ENCODE measurements at places on chromosomes 3 and 15. TPM values are rescaled to one million over a fixed set of nuclear protein-coding genes. Genes with fewer than 3 reads are reported as not detected.

DNA sequence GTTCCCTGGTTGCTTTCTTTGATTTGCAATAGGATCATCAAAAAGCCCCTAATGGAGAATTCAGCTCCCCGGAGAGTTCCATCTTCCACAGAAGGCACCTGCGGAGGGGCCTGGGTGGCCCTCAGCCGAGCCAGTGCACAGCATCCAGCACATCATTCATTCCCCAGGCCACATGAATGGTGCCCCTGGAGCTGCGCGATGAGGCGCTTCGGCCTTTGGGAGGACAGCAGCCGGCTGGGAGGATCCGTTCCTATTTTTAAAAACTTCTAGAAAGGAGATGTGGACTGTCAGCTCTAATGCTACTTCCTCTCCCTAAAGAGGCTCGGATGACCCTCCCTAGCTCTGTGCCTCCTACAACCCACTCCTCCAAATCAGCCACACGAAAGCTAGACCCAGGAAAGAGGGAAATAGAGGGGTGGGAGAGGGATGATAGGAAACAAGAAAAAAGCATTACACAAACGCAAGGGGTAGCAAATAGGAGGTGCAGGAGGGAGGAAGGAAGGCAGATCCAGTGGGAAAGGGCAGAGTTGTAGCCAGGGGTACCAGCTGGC lies 20.3 kb downstream of the EHD4 start:
- DNase-seq = no peak

DNA sequence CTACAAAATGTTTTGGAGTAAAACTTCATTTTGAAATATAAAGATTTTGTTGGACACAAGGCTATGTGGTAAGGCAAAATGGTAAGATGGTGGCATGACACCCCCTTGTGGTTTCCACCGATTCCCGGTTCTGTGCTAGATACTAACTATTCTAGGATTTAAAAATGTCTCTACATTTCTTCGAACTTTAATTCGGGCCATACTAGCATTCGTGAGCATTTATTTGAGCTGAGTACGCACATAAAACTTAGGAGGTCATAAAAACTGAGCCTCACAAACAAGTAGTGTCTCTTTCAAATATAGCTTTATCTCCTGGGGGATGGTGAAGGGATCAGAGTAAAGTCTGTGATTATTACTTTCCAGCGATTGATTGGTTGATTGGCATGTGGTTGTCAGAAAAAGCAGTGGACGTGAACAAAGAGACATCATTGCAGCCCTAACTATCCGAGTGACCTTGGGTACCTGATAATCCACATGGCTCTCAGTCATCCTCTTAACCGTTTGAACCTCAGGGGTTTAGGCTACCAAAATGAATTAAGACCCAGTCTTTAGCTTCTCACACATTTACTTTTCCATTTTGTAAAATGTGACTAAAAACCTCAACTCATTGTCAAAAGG lies 1.1 kb upstream of the ZNF639 start:
- peak; percentile 56 for DNase-seq

DNA sequence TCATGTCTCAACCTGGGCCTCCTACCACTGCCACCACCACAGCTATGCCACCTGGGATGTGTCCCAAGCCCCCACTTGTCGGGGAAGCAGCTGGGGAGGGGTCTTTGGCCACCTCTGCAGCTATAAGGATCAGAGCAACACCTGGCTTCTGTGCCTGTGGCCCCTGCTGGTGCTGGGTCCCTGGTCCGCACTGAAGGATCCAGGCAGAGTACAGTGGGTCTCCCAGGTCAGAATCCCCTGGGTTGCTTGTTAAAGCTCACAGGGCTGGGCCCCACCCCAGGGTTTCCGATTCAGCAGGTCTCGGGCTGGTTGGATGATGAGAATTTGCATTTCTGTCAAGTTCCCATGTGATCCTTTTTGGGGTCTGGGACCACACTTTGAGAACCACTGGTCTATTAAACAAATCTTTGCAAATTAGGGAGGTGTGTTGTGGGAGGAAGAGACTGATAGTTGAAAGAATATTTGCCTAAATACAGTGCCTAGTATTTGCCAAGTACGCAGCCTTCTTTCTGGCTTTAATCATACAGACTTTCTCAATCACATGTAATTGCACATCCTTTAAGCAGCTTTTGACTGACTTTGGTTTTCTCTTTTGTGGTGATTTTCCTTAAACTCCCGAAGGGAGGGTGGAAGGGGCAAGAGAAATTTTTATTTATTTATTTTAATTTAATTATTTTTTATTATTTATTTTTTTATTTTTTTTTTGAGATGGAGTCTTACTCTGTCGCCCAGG lies 127.3 kb downstream of the IGF1R start:
- no peak for DNase-seq

The GOLGA6L10 gene
- not detected for total RNA-seq

DNA sequence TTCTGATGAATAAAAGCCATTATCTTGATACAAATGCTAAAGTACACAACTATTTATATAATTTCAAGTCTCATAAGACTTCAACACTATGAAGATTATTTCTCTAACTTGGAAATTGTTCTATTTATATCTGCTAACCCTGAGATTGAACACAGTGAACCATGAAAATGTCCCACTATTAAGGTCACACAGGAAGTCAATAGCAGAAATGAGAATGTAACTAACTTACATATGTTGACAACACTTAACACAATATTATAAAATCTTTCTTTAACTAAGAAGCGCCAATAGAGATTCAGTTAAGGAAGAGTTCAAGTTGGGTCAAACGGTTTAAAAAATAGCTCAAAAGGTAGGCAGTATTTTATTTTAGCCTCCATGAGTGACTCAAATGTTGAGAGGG lies 551.8 kb upstream of the CBLB start:
- no peak for DNase-seq

The KBTBD8 gene
- total RNA-seq = 2.9 TPM

The STAB1 gene
- not detected for total RNA-seq

DNA sequence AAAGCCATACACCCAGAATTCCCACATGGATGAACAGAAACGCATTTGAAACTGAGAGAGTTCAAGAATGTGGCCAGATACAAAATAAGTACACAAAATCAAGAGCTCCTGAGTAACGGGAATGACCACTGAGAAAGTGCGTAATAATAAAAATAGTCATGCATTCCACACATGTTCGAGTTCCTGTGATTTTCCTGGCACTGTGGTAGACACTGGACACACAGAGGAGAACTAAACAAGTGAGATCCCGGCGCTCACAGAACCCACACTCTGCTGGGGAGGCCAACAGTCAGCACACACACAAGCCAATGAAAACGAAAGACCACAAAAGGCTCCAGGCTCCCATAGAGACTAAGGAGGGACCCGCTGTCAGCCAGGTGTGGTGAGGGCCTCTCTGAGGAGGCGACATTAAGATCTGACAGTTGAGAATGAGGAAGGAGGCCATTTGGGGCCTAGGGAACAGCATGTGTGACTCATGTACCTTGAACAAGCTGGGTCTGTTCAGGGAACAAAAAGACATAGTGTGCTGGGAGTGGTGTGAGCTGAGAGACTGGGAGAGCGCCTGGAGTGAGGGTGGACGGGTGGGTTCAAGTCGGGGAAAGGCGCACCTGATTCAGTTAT lies 5.1 kb downstream of the FAM107A start:
- no peak for DNase-seq
